PC-3 (cell line): ENCODE measurements at places on chromosomes 1 and 21. TPM values are rescaled to one million over a fixed set of nuclear protein-coding genes. Genes with fewer than 3 reads are reported as not detected.

- DNase-seq: peak; percentile 79
Observed at GRCh38 chr1:232988572-232989040, 38.2 kb downstream of the NTPCR start.

LIN28A gene
- not detected in 2 replicates for total RNA-seq

- no peak for DNase-seq
Observed at GRCh38 chr1:91631718-91632330, 131.2 kb downstream of the CDC7 start.

DNA sequence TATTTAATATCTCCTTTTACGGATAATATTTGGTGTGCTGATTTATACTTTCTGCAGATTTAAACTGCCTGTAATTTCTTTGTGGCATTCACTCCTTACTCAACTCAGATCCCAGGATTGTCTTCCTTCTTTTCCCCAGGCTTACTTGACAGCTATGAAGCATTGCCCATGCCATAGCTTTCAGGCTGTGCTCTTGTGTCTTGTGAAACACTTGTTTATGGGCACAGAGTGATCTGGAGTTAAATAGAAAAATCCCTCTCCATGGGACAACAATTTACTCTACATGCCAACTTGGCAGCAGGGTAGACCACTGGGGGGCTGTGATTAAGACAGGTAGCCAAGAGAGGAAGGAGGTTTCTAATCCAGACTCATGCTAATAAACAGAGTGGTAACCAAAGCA, 57.4 kb downstream of the PPP1R12B start:
- DNase-seq: no peak

- peak; percentile 71 for DNase-seq
Observed at GRCh38 chr1:192580351-192580962, 4.9 kb downstream of the RGS1 start.

- no peak for DNase-seq
Observed at GRCh38 chr1:174999936-175000696, at the start of gene CACYBP. Gene CACYBP (plus strand): TSS chr1:174999947. CDS start chr1:175000181, 234 bp downstream.

- DNase-seq: no peak
Observed at GRCh38 chr1:19469004-19469403, 16.3 kb downstream of the CAPZB start.

- DNase-seq: no peak
Observed at GRCh38 chr1:60470246-60470645, 396.7 kb upstream of the C1orf87 start.

LEFTY2 gene
- not detected in 2 replicates for total RNA-seq

GRCh38 chr1:13820456-13820855, 120.5 kb downstream of the PRDM2 start:
- DNase-seq: no peak

GRCh38 chr1:28668191-28668955, at the start of gene GMEB1:
Gene GMEB1 (plus strand): TSS chr1:28668784. CDS start chr1:28683613, 14,829 bp downstream.
- peak; percentile 87 for DNase-seq

GRCh38 chr21:46028573-46029091, 47.1 kb downstream of the COL6A1 start:
- DNase-seq: no peak

SPRR1B gene
- not detected in 2 replicates for total RNA-seq

DNA sequence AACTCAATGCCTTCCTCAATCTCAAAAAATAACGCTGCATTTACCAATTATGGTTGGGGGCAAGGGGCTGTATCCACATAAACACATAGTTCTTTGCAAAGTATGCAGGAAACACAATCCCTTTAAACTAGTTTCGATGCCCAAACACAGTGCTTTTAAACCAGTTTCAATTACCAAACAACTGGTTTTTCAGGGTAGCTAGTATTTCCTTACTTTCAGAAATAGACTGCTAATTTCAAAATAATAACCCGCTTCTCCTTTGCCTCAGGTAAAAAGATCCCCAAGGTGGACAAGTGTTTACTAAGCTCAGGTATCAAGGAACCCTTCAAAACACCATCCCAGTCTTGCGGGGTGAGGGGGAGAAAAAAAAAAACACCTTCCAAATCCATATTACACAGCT, 2.8 kb downstream of the SIPA1L2 start:
- peak; percentile 47 for DNase-seq

CTPS1 gene
- total RNA-seq: 63.4 and 122 TPM in 2 replicates

DNA sequence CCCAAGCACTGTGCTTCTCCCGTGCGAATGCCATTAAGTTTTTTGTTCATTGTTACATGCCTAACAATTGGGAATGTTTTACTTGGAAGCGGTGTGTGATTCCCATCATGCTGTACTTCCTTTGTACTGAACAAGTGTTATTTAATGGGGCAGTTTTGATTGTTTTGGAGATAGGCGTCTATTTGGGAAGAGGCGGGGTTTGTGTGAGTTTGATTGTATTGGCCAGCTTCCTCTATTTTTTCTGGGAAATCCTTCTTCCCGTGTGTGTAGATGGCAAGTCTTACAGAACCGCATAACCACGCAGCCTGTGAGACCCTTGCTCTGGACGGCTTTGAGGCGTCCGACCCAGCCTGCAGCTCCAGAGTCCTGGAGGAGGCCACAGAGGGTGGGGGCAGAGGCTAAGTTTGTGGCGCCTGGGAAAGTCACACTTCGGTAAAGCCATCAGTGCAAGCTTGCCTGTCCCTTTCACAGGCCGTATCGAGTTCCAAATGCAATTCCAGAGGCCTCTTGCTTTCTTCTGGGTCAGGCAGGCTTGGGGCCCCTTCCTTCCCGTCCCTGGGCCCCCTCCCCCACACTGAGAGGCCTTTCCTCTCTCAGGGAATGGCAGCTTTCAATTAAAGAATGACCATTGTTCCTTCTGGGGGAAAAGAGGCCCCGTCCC, 210.3 kb downstream of the TOMM20 start:
- DNase-seq: no peak

DNA sequence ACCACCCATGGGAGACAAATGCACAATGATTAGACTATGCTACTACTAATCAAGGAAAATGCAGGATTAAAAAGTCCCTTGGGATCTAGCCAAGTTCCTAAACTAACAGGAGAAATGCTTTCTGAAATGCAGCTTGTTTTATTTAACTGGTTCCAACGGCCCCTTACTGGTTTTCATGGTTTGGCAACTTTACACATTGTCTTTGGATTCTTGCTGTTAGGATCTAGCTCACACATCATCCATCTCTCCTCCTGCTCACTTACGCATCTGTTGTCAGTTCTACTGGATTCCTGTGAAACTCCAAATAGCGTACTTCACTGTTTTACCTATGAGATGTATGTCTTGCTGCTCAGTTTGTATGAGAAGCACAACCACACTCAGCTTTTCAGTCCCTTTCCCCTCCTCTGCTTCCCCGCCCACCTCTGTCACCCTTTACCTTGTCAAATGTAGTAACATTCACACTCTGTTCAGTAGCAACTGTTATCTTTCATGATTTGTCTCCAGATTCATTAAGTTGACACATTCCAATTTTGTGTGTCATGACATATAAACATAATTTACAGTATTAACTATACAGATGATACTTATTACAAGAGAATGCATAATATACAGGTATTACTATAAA, 130.1 kb downstream of the SIM2 start:
- DNase-seq: no peak

OR2AK2 gene
- total RNA-seq: 0.11 TPM in 1 of 2 replicates, not detected in the other

DNA sequence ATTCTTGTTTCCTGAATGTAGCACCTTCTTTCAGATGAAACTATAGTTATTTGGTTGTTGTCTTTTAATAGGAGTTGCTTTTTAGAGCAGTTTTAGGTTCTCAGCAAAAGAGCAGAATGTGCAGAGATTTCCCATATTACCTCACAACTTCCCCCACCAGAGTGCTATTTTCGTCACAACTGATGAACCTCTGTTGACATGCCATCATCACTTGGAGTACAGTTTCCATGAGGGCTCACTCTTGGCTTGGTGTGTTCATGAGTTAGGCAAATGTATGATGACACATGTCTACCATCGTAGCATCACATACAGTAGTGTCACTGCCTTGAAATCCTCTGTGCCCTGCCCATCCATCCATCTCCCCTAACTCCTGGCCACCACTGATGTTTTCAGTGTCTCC, 3.7 kb downstream of the IBA57 start:
- no peak for DNase-seq

- DNase-seq: peak; percentile 95
Observed at GRCh38 chr1:226322986-226323385, 14.0 kb upstream of the LIN9 start.

GRCh38 chr1:25694167-25695007, 77.8 kb downstream of the MAN1C1 start:
- no peak for DNase-seq

GRCh38 chr1:85065550-85065949, 17.2 kb upstream of the MCOLN3 start:
- DNase-seq: no peak

- peak; percentile 95 for DNase-seq
Observed at GRCh38 chr1:209651138-209651587, 1.1 kb downstream of the LAMB3 start.

GRCh38 chr1:92342401-92342800, 43.5 kb downstream of the RPAP2 start:
- no peak for DNase-seq

GRCh38 chr1:206512058-206512850, 4.9 kb downstream of the RASSF5 start:
- DNase-seq: no peak

GRCh38 chr21:36769051-36769839, 70.3 kb downstream of the SIM2 start:
- DNase-seq: no peak

LCE2A gene
- not detected in 2 replicates for total RNA-seq

GRCh38 chr21:42098957-42099505, 27.9 kb downstream of the UMODL1 start:
- DNase-seq: no peak

DNA sequence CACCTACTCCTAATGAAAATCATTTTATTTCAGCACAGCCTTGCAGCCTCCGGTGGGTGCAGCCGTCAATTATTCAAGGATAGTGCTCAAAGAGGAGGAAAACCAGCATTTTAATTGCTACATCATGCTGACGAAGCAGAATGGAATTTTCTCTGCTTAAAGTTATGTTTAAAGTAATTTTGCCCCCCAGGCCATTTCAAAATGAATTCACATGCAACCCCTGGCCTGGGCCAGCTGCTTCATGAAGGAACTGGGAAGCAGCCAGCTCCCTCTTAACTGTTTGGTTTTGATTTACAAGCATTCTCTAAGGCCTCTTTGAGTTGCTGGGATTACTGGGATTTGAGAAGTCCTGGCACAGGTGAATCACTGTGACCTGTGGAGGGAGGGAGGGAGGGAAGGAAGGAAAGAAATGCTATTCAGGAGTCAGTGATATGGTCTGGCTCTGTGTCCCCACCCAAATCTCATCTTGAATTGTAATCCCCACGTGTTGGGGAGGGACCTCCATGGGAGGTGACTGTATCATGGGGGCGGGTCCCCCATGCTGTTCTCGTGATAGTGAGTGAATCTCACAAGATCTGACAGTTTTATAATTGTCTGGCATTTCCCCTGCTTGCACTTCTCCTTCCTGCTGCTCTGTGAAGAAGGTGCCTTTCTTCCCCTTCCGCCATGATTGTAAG, 66.0 kb downstream of the PGBD5 start:
- peak; percentile 93 for DNase-seq

GSTM5 gene
- total RNA-seq: not detected in 2 replicates

DNA sequence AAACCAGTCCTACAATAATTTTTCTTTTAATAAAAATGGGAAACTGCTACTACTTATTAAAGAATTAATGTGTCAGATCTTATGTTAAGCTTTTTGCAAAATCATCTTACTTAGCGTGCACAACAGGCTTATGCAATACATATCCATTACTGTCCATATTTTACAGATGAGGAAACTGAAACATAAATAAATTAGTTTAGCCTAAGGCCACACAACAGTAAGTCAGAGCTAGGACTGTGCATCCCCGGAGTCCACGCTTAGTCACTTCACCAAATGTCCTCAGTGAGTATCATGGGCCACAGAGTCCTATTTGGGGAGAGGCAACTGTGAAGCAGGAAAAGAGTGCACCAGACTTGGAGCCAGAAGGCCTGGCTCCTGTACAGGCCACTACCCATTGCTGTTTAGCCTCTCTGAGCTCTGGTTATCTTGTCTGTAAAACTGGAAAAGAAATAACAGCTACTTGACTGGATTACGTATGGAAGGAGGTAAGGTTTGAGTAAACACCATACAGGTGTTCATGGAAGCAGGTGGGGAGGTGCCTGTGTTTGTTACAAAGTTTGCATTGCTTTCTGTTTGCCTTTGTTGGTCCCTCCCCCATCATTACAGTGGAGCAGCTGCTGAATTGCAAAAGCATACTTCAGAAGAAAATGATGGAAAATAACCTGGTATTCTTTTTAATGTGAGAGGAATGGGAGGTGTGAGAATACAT, 192.8 kb downstream of the FCRL5 start:
- peak; percentile 14 for DNase-seq

FCGR3B gene
- total RNA-seq: not detected in 2 replicates

- DNase-seq: no peak
Observed at GRCh38 chr1:56229186-56229585, 350.2 kb downstream of the PLPP3 start.

ERICH3 gene
- total RNA-seq: not detected in 2 replicates

DNA sequence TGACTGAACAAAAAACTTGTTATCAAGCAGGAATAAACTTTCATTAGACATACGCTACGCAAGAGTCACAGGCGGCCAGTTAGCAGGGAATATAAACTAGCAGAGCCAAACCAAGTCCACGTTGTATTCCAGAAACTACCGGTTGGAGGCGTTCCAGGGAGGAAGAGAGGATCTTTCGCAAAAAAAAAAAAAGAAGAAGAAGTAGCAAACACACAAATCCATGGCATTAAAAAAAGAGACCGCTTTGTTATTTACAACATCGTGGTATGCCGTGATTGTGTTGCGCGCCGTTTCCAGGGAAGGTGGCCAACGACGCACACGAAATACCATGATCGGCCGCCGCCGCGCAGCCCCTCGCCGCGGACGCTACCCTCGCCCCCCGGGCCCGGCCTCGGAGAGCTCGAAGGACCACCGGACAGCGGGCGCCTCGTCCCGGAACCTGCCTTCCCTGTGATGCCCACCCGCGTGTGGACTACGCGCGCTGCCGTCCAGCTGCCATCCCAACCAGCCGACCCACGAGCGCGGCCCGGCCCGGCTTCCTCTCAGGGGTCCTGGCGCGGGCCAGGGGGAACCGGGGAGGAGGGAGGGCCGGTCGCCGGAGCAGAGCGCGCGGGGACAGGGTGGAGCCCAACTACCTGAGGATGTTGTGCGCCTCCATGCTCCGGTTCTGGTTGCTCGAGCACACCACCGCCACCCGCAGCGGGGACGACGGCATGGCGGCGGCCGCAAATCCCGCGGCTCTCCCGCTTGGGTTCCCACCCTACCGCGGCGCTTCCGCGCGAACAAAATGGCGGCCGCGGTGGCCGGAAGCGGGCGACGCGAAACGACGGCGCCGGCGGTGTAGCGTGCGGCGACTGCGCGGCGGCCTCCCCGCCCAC, 581 bp downstream of the SSU72 start:
- peak; percentile 63 for DNase-seq

GRCh38 chr1:153374071-153374470, 1.4 kb downstream of the S100A12 start:
- no peak for DNase-seq

PDC gene
- not detected in 2 replicates for total RNA-seq

PADI1 gene
- total RNA-seq: 0.35 and 0.73 TPM in 2 replicates
